ENCODE measurements at places on chromosomes 12 and 14.

GRCh38 chr12:29152223-29152868, 3.3 kb downstream of the FAR2 start:
- no peak for DNase-seq

GRCh38 chr14:76268700-76269099, 107.2 kb upstream of the ESRRB start:
- no peak for DNase-seq

DNA sequence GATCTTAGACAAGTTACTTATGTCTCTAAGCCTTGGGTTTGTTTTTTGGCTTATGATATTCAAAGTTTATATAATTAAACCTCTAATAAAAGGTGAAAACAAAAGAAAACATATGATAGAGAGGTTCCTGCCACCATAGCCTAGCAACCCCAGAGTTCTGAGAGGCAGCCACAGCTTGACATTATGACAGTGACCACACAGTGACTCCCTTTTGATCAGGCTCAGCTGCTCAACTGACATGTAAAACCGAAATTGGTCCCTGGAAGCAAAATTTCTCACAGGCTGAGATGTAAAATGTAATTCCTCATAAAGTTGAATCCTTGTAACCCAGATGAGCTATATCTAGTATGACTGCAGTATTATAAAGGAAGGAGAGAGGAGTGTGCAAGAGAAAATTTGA, 108.5 kb downstream of the GCH1 start:
- no peak for DNase-seq

- DNase-seq = peak; percentile 48
Measured at GRCh38 chr12:69070319-69071090, 137.5 kb upstream of the CPM start.

GRCh38 chr12:90226211-90226610, 517.6 kb upstream of the ATP2B1 start:
- DNase-seq = no peak

GRCh38 chr12:5780536-5780935, 164.5 kb downstream of the ANO2 start:
- no peak for DNase-seq

GRCh38 chr12:131672941-131673887, 37.7 kb upstream of the SFSWAP start:
- no peak for DNase-seq

- DNase-seq = no peak
Measured at GRCh38 chr14:80387563-80387981, 176.3 kb upstream of the DIO2 start.

DNA sequence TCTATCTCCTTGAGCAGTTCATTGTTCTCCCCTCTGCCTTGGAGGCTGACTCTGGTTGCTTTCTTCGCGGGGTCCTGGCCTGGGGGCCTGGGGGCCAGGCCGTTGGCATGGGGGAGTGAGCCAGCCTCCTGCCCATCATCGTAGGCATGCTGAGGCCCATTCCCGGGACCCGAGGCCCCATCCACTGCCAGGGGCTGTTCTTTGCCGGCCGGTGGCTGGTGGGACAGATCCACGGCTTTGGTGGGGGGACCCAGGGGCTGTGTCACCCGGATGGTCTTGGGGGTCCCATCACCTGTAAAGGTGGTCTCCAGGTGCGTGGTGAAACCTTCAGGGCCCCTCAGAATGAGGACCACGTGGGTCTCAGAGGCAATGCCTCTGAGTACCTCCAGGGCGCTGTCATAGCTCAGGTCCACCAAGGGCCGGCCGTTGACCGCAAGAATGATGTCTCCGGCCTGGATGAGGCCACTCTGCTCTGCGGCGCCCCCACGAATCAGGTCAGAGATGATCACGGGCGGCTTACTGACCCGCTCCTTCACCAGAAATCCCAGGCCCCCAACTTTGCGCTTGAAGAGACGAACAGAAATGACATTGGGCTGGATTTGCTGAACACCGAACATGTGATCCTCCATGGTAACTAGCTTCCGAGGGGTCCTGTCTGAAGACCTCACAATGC, 30.8 kb downstream of the NOS1 start:
- no peak for DNase-seq

DNA sequence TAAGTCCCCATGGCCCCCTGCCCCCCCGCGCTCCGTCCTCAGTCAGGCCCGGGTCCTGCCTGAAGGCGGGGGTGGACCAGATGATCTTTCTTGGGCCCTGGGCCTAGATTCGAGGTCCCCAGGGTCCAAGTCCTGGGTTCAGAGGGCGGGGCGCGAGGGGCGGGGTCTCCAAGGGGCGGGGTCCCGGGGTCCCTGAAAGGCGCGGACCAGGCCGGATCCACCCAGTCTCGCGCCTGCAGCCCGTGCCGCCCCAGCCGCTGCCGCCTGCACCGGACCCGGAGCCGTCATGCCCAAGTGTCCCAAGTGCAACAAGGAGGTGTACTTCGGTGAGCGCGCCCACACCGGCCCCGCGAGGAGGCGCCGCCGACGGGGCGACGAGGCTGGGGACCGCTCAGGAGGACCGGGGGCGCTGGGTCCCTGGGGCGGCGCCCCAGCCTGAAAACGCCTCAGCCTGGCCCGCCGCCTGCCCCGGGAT, 325 bp downstream of the CRIP1 start:
- DNase-seq = no peak

DNA sequence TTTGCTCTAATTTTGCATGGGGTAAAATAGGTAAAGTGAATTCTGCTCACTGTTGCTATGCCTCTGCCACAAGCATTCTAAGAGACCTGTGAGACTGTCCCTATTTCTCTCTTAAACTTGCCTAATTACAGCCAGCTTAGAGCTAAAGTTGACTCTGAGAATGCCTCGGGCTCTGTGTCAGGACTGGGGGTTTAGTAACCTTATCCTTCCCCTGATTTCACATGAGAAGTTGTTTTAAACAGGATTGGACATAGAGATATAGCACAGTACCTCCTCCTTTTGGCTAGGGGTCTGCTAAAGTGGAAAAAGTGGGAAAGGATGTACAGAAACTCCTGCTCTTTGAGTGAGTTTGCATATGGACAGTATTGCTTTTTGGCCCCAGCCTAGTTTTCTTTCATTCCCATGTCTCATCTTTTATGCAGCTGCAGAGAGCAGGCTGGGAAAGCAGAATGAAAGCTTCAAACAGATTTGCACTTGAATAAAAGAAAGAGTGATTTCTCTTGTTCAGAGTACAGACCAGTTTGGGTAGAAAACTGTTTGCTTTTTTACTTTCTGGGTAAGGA, 122.0 kb downstream of the RAD51B start:
- no peak for DNase-seq

GRCh38 chr14:105855893-105856675, 329.7 kb downstream of the TMEM121 start:
- no peak for DNase-seq

DNA sequence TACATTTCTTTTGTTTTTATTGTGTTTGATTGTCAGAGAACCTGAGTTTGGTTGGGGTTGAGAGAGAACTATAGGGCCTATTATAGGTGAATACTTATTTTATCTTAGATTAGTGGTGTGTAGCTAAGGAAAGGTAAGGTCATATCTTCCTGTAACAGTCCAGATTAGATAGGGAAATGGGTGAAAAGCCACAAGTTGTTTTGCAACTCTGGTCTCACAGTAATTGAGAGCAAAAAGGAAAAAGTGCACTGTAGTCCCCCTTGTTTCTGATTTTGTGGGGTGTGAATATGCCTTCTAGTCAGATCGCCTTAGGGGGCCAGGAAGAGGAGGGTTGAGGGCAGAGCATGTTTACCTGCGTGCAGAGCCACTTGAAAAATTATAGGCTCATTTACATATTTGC, 8.9 kb downstream of the MSRB3 start:
- no peak for DNase-seq

DNA sequence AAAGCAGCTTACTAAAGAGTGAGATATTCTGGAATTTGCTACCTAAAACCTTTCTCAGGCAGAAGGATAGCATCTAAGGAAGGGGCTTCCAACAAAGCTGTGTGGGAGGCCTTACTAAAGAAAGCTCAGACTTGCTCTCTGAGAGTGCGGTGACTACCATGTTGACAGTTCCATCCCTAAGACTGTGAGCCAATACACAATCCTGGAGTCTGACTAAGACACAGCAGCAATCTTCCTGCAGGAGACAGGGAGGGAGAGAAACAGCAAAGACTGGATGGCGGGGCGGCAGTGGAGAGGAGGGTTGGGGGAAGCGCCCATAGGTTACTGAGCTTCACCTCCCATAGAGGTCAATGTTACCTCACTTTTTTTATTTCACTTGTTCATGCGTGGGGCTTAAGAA, 70.9 kb downstream of the KITLG start:
- no peak for DNase-seq

DNA sequence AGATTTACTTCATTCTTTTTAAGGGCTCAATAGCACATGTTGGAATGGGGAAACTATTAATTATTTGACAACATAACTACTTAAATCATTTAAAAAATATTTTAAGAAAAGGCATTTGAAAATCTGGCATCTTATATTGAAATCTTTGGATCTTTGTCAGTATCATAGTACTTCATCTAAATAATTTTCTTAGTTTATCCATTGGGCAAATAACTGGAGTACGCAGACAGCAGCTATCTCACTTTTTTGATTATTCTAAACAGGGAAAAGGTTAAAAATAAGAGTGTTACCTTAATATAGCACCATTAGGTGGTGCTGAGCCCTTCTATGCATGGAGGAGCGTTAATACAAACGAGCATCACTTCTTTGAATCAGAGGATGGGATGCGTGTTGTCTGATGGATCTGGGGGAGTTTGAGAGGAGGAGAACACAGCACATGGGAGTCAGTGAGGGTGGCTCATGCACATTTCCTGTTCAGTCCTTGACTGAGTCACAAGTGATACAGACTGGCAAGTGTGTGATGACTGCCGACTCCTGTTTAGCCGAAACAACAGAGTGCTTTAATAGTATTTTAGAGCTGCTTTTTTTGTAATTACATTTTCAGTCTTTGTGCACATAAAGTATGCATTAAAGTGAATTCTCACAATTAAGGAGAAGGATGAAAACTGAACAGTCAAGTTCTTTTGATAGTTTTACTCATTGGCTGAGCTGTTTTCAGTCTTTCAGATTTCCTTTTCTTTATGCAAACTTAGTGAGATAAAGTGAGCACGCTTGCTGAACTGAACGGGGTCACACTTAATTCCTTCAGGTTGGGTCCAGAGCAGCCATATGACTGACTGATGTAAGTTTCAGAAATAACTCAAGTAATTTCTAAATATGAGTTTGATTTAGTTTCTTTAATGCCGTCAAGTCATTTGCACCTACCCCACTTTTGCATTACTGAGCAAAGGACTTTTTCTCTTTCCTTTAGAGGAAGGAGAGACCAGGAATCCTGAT, 92.7 kb downstream of the DIP2B start:
- DNase-seq = peak; percentile 87

DNA sequence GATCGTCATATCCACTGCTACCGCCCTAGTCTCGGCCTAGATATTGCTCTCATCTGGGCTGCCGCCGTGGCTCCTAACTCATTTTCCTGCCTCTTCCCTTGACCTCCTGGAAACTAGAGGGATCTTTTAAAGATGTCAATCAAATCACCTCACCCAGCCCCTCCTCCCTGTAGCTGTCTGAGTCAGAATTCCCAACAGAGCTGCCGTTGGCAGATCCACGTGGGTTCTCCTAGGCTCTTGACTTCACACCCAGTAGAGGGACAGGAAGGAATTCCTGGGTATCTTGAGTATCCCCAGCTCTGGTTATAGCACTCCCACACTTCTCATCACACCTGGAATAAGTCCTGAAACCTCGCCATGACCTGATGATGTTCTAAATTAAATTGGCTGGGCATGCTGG, 11.9 kb downstream of the TGFB3 start:
- no peak for DNase-seq

DNA sequence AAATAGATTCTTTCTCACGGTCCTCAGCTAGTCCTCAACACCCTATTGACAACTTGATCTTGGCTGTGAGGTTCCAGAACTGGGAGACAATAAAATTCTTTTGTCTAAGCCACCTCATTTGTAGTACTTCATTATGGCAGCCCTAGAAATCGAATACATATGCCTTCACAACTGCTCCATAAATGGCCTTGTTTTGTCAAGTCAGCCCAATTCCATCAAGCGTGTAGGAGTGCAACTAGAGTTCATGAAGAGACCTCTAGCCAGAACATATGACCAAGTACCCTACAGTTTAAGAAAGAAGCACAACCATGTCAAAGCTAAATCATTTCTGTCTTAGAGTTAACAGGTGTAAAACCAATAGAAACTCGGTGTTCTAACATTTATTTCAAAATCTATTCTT, 45.0 kb upstream of the PLEKHA5 start:
- DNase-seq = no peak

DNA sequence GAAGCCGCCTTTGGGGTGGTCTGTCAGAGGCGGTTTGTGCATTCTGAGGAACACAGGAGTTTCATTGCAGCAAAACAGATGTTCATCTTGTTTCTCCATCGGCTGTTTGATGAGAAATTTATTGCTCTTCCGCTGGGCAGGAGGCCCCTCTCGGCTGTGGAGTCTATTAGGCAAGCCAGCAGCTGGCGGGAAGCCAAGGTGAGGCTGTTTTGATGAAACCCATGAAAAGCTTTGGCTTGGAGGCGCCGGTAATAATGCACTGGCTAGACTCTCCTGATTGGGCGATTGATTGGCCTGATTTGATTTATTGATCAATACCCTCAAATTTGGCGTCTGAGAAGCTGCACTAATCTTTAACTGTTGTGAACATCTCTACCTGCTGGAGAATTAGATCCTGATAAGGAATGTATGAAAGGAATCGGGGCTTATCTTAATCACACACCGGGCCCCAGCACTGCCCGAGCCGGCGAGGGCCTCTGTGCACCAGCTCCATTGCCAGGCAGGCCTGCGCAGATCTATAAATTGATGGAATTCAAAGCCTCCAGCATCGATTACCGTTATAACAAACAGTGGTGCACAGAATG, 187.7 kb downstream of the PHETA1 start:
- no peak for DNase-seq

GRCh38 chr12:47698055-47698454, 7.8 kb downstream of the RPAP3 start:
- no peak for DNase-seq

DNA sequence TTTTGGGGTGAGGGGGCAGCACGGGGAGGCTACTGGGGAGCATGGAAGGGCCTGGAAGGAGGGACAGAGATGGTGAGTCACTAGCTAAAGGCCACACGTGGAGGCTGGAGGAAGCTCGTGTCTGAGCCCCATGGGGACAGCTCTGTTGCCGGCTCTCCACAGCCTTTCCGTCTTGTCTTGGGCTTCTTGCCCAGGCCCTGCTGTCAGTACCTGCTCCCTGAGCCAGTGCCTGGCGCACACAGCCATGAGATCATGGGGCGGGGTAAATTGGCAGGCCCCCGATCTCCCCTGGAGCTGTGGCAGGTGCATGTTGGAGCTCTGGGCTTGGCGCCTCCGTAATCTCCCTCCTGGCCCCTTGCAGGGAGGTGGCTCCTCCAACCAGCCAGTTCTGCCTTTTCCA, 16.1 kb upstream of the KRT80 start:
- no peak for DNase-seq

- no peak for DNase-seq
Measured at GRCh38 chr12:9948606-9949296, 16.6 kb upstream of the CLEC2A start.

GRCh38 chr14:50736932-50737419, 68.9 kb upstream of the SAV1 start:
- DNase-seq = no peak

Data from HS-5 (cell line).